Nephron progenitor cell (in vitro differentiated cells): ENCODE measurements at places on chromosomes 12 and 14.

DNA sequence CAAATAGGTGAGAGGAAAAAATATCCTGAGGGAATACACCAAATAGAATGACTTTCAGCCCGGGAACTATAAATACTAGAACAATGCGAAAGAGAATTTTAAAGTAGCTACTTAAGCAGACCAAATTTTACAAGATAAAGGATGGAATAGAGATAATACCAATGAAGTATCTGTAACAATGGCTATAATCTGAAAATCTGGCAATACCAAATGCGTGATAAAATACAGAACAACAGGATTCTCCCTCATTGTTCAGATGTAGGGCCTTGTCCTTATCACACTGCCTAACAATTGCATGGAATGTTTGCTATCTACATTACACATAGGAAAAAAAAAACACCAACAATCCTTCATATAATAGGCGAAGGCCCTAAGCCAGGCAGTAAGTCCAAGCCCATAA is 815.4 kb upstream of the MDGA2 start:
- DNase-seq = no peak

GRCh38 chr14:89243286-89243685 is 173.7 kb downstream of the FOXN3 start:
- DNase-seq = no peak

DNA sequence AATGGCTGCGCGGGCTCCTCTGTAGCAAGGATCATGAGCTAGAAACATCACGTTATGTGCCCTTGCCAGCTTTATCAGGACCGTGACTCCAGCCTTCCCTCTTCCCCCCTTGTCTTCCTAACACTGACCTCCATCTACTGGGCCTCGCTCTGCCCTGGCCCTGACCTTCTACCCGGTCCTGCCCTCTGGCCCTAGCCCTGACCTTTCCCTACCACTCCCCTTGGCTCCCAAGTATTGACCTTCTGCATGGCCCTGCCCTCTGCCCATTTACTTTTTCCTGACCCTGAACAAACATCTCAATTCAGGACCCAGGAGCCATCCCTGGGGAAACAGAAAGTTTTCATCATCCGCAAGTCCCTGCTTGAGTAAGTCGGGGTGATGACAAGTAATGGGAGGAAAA is 2.0 kb downstream of the SOAT2 start:
- DNase-seq = no peak

GRCh38 chr14:70808416-70809224 is 693 bp downstream of the MAP3K9 start:
- peak; percentile 66 for DNase-seq

DNA sequence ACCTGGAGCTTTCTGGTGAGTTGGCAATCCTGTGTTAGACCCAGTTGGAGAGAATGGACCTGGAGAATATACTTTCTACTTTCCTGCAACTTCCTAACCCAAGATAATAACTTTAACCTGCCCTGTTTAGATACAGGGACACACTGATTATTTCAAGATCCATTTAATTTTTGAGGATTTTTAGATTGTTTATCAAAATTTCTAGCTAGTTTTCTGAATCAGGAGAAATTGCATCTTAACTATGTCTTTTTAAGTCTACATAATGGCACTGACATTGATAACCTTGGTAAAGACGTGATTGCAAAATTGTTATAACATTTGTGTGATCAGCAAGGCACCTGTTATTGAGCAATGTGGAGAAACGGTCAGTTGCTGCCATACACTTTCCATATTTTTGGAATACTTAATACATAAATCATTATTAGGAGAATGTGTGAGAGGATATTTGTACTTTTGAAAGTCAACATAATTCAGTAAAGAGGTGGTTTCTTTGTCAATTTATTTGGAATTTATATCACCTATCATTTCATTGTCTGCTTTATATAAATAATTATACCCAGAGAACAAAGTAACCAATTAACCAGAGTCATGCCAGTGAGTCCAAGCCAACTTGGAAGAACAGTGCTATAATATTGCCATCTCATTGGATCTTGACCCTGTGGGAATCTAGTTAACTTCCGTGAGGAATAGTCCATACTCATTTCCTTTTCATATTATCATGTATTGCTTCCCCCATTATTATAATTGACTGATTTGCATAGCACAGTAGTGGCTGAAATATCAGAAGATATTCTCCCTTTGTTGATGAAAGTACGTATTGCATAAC is 28.4 kb downstream of the NFYB start:
- DNase-seq = no peak

DNA sequence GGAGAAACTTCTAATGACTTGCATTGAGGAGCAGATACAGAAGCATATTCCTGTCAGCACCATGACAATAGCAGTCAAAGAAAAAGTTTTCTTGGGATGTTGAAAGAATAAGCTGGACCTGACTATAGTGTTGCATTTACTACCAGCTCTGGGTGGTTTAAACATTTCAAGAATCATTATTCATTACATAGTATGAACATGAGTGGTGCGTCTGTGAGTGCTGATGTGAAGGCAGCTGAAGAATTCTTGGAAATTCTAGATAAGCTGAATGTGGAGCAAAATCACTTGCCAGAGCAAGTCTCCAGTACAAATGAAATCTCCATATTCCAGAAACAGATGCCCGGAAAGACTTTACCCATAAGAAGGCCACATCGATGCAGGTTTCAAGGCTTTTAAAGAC is 45.0 kb upstream of the STAB2 start:
- DNase-seq = no peak

DNA sequence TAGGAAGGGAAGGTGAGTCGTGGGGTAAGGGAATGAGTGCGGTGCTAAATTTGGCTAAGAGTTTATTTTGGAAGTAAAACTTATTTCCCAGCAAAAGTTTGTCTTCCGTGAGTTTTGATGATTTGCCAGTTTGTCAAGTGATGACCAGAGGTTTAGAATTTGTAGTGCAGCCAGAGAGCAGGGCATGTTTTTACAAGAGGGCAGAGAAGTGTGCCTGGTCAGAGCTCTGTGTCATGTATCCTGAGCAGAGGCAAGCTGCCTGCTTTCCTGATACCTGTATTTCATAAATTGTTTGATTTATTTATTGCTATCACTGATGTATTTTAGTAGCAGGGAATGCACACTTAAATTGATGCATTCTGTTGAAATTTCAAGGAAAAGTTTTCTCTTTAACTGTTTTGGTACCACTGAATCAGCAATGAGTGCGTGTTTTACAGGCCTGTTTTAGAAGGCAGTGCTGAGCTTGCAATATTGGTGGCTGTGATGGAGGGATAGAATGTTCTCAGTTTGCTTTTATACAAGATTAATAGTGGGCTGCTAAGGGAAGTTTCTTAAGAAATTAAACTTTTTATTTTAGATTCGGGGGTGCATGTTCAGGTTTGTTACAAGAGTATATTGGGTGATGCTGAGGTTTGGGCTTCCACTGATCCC is 19.7 kb upstream of the RD3L start:
- no peak for DNase-seq

- DNase-seq = no peak
These were observed 189.4 kb downstream of the ADGRD1 start for GRCh38 chr12:131142891-131143657.

- DNase-seq = no peak
These were observed 255.8 kb upstream of the CRY1 start for GRCh38 chr12:107349008-107349747.

GRCh38 chr12:51871918-51872688 is 15.8 kb upstream of the ANKRD33 start:
- peak; percentile 62 for DNase-seq

DNA sequence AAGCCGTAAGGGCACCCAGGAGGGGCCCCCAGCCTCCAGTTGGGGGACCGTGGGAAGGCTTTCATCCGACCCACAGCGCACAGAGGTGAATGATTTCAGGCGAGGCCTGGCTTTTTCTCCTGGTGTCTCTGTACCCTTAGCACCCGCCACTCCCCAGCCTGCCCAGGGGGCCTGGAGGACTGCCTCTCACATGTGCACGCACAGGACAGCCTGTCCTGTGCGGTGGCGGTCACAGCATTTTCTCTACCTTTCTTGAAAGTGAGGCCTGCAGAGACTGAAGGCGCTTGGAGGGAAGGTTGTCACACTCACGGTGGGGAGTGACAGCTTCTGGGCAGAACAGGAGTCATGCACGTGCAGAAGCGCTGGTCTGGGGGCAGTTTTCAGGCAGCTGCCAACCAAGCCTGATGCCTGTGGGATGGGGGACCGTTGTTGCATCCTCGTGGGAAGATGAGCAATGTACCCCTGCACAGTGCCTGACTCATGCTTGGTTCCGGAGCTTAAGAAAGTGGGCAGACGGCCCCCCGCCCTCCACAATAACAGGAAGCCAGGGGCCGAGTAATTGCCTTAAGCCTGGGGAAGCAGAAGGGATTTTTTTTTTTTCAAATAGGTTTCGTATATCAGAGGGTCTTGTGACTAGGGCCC is 148.1 kb downstream of the TSPAN9 start:
- DNase-seq = no peak

DNA sequence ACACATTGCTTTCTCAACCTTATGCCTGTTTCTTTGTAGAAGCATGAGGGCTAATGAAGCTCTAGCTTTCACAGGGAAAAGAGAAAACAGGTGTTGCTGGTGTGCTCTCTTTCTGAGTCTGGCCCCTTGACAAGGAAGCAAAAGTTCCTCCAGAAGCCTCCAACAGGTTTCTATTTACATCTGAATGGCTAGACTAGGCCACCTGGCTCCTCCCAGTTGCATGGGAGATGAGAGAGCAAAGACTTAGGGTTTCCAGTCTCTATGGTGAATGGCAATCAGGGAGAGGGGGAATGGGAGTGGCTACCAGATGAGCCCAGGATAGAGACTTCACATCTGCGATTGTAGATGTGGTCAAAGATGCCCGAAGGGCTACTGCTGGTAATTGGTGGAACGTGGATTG is 138.1 kb upstream of the PLXNC1 start:
- DNase-seq = no peak

- DNase-seq = peak; percentile 46
These were observed 45.1 kb upstream of the CHGA start for GRCh38 chr14:92877757-92878431.

DNA sequence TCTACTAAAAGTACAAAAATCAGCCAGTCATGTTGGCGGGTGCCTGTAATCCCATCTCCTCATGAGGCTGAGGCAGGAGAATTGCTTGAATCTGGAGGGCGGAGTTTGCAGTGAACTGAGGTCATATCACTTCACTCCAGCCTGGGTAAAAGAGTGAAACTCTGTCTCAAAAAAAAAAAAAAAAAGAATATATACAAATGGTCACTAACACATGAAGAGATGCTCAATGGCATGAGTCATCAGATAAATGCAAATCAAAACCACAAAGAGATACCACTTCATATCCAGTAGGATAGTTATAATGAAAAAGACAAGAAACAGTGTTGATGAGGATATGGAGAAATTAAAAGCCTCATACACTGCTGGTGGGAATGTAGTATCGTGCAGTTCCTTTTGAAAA is 33.6 kb upstream of the METAP2 start:
- DNase-seq = no peak

DNA sequence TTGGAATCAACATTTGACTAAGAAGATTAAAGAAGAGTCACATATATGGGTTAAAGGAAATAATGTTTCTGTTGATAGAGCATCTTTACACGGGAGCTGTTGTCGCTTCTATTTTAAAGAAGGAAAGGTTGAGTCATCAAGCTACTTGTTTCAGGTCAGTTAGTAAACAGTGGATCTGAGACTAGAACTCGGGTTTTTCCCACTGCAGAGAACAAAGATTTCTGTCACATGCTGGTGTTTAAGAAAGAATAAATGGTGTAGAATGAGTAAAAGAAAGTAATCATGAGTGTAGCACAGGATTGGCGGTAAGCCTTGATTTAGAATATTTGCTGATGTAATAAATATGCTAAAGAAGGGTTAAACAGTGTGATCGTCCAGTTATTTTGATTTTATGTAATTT is 455.5 kb downstream of the AEBP2 start:
- no peak for DNase-seq

DNA sequence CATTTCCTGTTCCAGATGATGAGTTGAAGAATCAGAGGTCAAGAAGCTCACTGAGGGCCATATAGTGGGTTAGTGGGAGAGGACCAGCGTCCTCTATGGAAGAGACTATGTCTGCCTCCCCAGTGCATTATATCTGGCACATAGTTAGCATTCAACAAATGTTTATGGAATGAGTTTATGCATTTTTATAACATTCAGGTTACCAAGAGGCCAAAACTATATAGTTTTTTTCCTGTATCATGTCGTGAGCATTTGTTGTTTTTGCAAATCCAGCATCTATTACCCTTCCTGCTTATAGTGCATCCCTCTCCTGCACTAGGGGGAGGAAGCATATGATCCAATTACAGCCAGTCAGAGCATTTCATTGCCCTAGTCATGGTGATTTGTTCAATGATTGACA is 60.6 kb downstream of the SUDS3 start:
- no peak for DNase-seq

DNA sequence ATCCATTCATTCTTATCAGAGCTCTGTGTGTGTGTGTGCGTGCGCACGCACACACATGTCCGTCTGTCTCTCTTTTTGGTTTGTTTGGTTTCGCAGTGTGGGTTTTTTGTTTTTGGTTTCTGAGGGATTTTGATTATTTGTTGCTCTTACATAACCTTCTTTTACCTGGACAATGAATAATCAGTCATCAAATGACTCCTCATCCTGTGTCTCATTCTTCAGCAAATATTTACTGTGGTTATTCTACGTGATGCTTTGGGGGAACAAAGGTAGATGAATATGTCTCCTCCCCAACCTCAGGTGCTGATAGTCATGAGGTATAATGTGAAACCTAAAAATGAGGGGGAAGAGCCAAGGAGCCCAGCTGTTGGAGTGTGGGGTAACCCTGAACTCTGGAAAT is 92.4 kb downstream of the SAMD4A start:
- no peak for DNase-seq

- DNase-seq = no peak
These were observed 241.1 kb downstream of the SPTSSA start for GRCh38 chr14:34220921-34221320.

DNA sequence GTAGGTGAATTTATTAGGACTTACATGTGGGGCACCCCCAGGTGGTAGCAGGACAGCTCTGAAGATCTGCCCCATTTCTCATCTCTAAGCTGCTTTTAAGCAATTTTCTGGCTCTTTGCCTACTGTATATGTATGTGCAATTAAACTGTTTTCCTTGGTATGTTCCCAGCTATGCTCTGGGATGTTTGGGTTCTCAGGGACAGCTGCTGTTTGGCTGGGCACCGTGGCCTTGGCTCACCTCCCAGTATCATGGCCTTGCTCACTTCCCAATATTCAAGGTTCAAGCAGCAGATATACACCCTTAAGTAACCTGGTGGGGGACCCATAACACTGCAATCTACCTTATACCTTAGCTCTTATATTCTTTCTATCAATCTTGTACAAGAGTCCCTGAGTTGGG is 53.7 kb upstream of the KITLG start:
- no peak for DNase-seq

DNA sequence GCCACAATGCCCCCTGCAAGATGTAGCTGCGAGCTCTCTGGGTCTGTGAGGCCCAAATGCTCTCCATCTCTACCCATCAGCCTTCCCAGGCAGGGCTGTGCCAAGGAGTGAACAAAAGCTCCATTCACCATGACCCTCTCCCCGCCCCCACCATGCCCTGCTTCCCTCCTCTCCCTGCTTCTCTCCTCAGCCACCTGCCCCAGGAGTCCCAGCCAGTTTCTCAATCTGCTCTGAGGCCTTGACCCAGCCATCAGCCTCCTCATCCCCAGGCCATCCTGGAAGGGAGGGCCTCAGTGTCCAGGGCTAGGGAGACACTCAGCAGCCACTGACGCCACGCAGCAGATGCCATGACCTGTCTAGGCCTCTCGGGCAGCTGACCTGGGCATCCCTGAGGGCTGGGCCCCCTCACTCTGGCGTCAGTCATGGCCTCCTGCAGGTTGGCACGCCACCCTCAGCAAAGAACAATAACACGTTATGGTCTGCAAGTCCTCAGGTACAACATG is 8.5 kb upstream of the KRT5 start:
- DNase-seq = no peak
